ENCODE measurements at places on chromosomes 2 and 18. TPM values are rescaled to one million over a fixed set of nuclear protein-coding genes. Genes with fewer than 3 reads are reported as not detected.

The KCNS3 gene
- total RNA-seq = 0.41 TPM

DNA sequence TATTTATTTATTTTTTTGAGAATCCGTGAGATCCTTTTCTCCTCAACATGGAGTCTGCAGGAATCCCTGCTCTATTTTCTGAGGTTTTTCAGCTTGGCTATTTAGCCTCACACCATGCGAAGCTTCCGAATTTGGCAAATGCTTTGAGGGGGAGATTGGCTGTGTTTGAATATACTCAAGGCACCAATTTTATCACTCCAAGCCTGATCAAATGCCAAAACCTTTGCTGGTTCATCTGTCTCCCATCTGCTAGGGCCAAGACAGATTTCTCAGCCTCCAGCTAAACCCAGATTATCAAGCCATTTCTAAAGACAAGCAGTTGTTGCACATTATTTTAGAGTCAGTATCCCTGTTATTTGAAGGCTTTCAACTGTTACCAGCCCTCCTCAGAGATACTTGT is 295.7 kb downstream of the XIRP2 start:
- H3K4me1 ChIP-seq = no peaks in the 10 kb centered on the region
- H3K4me3 ChIP-seq = no peak overlapping the region
- no peaks in the 10 kb centered on the region for H3K36me3 ChIP-seq
- DNase-seq = no peak
- no peak overlapping the region for H3K27ac ChIP-seq

The OSR1 gene
- not detected for total RNA-seq

DNA sequence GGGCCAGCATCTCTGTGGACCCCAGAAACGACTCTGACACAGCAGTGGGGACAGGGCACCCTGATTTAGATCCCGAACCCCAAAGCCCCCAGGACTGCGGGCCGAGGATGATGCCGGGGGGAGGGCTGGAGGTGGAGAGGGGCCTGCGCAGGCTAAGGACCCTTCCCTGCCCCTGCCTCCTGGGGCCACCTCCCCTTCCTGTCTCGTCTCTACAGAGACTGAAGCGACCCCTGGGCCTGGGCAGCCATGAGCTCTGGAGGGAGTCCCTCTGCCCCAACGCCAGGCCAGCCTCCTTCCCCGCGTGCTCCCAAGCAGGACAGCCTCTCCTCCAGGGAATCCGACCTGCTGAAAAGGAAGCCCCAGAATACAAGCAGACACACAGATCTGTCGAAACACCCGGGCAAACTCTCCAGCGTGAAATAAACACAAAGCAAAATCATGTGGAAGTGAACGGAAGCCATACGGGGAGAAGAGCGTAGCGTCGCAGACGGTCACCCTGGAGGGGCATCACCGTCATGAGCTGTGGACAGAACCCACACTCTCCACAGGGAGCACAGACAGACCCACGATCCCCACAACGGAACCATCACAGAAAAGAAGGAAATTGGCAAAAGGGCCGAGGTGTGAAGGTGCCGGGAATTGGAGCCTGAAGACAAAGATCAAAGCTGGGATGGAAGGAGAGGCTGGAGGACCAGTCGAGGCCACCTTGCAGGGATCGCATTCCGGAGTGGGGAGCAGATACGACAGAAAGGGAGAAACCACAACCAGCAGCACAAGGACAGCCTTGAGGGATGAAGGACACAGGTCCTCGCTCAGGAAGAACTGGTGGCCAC is 51.0 kb upstream of the CTDP1 start:
- no peak overlapping the region for H3K27ac ChIP-seq
- H3K4me3 ChIP-seq = no peak overlapping the region
- H3K36me3 ChIP-seq = no peaks in the 10 kb centered on the region
- peaks cover 36% of the 10 kb centered on the region for H3K4me1 ChIP-seq

Measured in B cell (primary cell).